ENCODE measurements at places on chromosomes 13 and 19. TPM values are rescaled to one million over a fixed set of nuclear protein-coding genes. Genes with fewer than 3 reads are reported as not detected.

DNA sequence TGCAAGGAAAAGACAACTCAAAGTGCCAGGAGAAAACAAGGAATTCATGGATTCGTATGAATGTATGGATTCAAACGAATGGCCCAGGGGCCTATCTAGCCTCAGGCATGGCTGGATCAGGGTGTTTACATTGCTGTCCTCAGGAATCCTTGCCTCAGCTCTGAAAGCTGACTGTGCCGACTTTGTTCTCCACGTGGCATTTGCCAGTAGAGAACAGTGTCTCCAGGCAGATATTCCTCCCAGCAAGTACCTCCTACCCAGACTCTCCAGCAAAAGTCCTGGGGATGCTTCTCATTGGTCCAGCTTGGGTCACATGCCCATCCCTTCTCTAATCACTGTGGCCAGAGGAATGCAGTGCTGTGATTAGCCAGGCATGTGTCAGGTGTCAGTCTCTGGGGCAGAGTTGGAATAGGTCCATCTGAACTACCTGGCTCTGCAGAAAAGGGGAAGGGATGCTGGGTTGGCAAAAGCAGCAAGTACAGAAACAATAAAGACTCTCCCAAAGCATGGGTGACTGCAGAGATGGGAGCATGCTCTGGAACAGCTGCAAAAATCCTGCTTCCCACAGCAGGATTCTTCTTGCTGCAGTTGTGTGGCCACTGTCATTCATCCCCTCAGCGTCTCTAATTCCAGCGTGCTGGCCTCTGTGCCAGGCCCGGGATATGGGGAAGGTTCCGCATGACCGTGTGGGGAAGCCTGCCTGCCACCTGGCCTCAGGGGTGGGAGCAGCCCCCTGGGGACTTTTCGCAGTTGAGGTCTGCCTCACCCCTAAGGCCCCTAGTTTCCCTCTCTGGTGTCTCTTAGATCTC lies 30.0 kb downstream of the CCNE1 start:
- H3K4me3 ChIP-seq: no peak overlapping the region
- peaks cover 16% of the 10 kb centered on the region for H3K4me1 ChIP-seq
- no peaks in the 10 kb centered on the region for H3K27me3 ChIP-seq

PALM3 gene
- not detected for total RNA-seq

C13orf46 gene
- total RNA-seq: not detected

DNA sequence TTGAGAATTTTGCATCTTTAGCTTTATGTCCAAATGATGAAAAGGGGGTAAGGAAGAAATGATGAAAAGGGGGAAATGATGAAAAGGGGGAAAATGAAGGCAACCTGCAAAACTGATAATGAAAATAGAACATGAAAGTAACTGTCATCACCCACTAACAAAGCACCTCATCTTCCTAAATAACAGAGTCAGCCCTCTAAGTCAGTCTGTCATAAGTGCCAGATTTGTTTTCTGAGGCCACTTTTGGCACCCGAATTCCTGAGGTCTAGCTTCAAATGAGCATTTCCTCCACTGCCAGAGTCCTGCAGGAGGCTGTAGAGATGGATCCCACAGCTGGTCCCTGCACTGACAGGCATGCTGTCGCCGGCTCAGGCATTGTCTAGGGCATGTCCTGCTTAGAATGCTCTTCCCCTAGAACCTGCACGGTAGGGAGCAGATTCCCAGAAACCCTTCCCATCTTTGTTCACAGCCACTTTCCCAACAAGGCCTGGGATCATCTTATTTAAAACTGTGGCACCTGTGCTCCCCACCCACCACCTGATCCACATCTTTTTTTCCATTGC lies 25.3 kb downstream of the RAP2A start:
- no peaks in the 10 kb centered on the region for H3K36me3 ChIP-seq
- no peaks in the 10 kb centered on the region for H3K27me3 ChIP-seq
- no peak overlapping the region for H3K4me3 ChIP-seq

DNA sequence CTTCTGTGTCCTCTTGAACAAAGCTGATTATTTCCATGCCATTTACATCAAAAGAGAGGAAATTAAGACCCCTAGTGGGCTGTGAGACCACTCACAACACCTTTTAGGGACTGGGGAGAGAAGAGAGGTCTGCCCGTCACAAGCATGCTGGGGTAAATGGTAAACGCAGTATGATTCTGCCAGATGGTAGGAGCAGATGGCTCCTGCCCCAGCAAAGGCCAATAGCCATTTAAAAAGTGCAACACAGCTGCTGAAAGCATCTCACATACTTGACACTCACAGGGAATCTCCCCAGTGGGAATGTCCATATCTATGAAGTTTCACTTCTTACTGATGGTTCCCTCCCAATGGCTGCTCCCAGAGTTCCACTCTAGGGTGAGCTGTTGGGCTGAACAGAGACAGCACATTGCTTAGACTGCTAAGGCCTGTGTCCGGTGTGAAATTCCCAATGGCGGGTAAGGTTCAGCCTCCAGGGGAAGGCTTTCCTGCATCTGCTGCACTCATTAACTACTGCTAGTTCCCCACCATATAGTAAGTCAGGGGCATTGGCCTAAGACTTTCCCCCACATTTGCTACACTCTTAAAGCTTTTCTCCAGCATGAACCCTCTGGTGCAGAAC lies 7.4 kb downstream of the ZNF671 start:
- DNase-seq: no peak
- H3K36me3 ChIP-seq: peaks cover 19% of the 10 kb centered on the region
- no peaks in the 10 kb centered on the region for H3K27me3 ChIP-seq
- H3K4me3 ChIP-seq: no peak overlapping the region
- no peak overlapping the region for H3K27ac ChIP-seq

- H3K4me3 ChIP-seq: no peak overlapping the region
- H3K27ac ChIP-seq: no peak overlapping the region
- no peaks in the 10 kb centered on the region for H3K27me3 ChIP-seq
- no peaks in the 10 kb centered on the region for H3K4me1 ChIP-seq
Measured at GRCh38 chr13:97934590-97934989, 18.9 kb upstream of the IPO5 start.

- DNase-seq: no peak
- H3K27ac ChIP-seq: no peak overlapping the region
- no peaks in the 10 kb centered on the region for H3K4me1 ChIP-seq
- no peak overlapping the region for H3K4me3 ChIP-seq
- H3K27me3 ChIP-seq: no peaks in the 10 kb centered on the region
- no peaks in the 10 kb centered on the region for H3K36me3 ChIP-seq
Measured at GRCh38 chr13:43222086-43222485, 198.7 kb downstream of the DNAJC15 start.

DNA sequence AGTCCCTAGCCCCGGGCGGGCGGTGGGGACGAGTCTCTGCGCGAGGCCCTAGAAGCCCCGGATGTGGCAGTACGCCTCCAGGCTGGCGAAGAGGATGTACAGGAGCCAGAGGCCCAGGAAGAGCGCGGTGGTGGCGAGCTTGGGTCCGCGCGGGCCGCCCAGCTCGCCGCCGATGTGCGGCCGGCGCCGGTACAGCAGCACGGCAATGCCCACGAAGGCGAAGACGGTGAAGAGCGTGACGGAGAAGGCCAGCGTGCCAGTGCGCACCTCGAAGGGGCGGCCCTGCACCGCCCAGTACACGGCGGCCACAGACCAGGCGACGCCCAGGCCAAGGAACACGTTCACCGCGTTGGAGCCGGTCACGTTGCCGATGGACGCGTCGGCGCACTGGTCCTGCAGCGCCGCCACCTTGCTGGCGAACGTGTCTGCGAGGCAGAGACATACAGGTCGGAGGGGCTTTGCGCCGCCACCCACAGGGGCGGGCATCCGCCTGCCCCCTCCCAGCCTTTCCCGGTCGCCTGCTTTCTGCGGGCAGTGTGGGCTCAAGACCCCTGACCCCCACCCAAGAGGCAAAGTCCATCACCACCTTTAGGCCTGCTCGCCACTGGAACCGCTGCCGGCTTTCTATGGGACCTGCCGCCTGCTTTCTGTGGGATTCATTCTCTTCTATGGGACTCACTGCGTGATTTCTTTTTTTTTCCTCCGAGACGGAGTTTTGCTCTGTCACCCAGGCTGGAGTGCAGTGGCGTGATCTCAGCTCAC lies 10.9 kb upstream of the MEIS3 start:
- no peaks in the 10 kb centered on the region for H3K36me3 ChIP-seq
- peaks cover 89% of the 10 kb centered on the region for H3K27me3 ChIP-seq

GRCh38 chr13:36919171-36919832 lies 736 bp downstream of the SMAD9 start:
- DNase-seq: no peak
- H3K36me3 ChIP-seq: no peaks in the 10 kb centered on the region
- H3K4me3 ChIP-seq: peak overlapping the region; percentile 55
- H3K4me1 ChIP-seq: no peaks in the 10 kb centered on the region
- H3K27me3 ChIP-seq: peaks cover 52% of the 10 kb centered on the region

GRCh38 chr13:34076319-34076718 lies 258.4 kb downstream of the RFC3 start:
- no peaks in the 10 kb centered on the region for H3K36me3 ChIP-seq
- H3K4me3 ChIP-seq: no peak overlapping the region
- H3K4me1 ChIP-seq: no peaks in the 10 kb centered on the region
- no peak overlapping the region for H3K27ac ChIP-seq

DNA sequence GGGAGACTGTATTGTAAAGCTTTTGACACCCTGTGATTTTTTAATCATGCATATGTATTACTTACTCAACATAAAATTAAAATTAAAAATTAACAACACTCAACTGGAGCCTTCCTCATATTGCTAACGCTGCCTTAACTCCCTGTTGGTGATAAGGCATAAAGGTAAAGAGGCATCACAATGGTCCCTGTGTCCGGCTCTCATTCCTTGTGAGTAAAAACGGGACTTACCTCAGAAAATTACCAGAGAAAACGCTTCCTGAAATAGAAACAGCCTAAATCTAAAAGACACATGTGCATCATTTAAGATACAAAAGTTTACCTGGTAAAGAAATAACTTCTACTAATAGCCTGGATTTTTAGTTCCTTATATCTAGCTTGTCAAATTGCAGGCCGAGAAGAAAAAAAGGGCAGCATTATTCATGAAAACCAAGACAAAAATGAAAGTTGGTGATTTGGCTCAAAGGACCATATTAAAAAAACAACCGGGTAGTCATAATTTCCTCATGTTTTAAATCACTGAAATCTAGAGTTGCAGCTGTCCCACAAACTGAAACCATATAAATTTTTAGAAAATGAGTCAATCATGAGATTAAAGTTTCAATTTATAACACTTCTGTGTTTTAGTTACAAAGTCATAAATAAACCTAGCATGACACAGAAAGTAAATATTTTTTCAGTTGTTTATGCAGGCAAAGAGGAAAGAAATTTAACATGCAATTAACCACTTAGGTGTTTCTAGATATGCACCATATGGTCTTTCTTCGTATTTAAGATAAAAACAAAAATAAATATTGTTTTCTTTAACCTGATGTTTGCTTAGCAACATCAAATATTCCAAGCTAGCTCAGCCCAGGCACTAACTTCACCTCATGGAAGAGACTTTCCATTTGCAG lies 94.7 kb downstream of the MIPEP start:
- no peak for DNase-seq
- peak overlapping the region; percentile 36 for H3K27ac ChIP-seq
- no peak overlapping the region for H3K4me3 ChIP-seq
- no peaks in the 10 kb centered on the region for H3K4me1 ChIP-seq
- no peaks in the 10 kb centered on the region for H3K36me3 ChIP-seq

WDR87 gene
- not detected for total RNA-seq

- DNase-seq: no peak
- H3K4me1 ChIP-seq: no peaks in the 10 kb centered on the region
- H3K36me3 ChIP-seq: peaks cover 14% of the 10 kb centered on the region
- no peaks in the 10 kb centered on the region for H3K27me3 ChIP-seq
- no peak overlapping the region for H3K27ac ChIP-seq
Measured at GRCh38 chr13:45180713-45181601, 19.9 kb downstream of the KCTD4 start.

DNA sequence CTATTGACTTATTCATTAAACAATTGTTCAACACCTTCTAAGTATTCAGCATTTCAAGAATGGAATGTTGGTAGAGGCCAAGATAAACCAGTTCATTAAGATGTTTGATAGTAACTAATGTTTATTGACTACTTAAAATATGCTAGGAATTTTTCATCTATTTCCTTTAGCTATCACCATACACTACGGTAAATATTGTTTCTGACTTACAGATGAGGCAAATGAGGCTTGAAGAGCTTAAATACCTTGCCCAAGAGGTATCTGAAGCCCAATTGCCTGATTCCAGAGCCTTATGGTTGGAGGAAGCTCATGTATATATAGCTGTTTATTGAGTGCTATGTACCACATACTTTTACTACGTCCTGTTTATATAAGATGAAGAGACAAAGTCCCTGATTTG lies 286.2 kb downstream of the NDFIP2 start:
- H3K4me1 ChIP-seq: no peaks in the 10 kb centered on the region
- no peaks in the 10 kb centered on the region for H3K27me3 ChIP-seq
- H3K36me3 ChIP-seq: no peaks in the 10 kb centered on the region
